ENCODE measurements at places on chromosomes 11 and 22.

DNA sequence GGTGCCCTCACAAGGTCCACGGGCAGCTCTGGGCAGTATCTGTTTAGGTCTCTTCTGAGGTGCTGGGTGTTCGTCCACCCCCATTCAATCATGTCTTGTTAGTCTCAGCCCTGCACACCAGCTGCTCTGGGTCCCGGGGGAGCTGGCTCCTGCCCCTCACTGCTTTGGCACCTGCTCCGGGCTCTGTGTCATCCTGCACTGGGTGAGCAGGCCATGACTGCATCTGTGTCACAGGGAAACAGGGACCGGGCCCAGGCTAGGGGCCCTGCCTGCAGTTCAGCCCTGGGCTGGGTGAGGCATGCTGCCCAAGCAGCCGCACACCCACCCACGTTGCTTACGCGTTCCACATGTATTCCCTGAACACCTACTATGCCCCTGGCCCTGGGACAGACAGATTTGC is 43.9 kb downstream of the ELFN2 start:
- peak; percentile 91 for DNase-seq

GRCh38 chr11:122028545-122028944 is 87.5 kb downstream of the BLID start:
- no peak for DNase-seq

GRCh38 chr22:38755155-38755910 is 465 bp downstream of the SUN2 start:
- DNase-seq: peak; percentile 55

DNA sequence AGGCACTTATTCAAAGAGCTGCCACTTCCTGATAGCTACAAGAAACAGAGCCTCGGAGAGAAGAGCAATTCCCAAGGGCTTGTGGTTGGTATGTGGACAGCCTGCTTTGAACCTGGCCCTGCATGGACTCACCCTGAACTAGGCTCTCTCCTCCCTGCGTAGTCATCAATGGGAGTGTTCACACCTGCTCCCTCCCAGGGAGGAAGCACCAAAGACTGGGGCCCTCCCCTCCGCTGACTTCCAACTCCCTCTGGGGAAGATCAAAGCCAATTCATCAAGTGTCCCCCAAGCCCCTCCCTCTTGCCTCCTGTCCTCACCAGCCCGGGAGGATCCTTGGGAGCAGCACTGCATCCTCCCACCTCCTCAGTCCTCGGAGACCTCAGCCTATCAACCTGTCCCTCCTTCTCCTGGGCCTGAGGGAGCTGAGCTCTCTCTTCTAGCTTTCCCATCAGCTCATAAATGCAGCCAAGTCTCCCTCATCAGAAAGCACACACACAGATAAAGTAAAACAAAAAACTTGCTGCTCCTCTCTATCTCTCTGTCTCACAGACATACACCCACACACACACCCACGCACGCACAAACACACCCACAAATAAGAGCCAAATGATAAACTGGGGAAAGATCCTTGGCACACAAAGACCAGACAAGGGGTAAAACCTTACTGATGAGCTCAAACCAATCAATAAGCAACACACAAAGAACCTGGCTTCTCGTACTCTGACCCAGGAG is 3.3 kb downstream of the A4GALT start:
- no peak for DNase-seq

GRCh38 chr22:45888221-45889092 is 88.5 kb downstream of the WNT7B start:
- DNase-seq: no peak

- no peak for DNase-seq
These were observed 687 bp upstream of the ARSA start for GRCh38 chr22:50628543-50629134.

GRCh38 chr11:60991457-60991856 is 20.0 kb downstream of the CD6 start:
- DNase-seq: no peak

- DNase-seq: no peak
These were observed 21.6 kb upstream of the CSNK1E start for GRCh38 chr22:38338772-38339379.

GRCh38 chr11:74970852-74971395 is 17.8 kb upstream of the NEU3 start:
- no peak for DNase-seq

DNA sequence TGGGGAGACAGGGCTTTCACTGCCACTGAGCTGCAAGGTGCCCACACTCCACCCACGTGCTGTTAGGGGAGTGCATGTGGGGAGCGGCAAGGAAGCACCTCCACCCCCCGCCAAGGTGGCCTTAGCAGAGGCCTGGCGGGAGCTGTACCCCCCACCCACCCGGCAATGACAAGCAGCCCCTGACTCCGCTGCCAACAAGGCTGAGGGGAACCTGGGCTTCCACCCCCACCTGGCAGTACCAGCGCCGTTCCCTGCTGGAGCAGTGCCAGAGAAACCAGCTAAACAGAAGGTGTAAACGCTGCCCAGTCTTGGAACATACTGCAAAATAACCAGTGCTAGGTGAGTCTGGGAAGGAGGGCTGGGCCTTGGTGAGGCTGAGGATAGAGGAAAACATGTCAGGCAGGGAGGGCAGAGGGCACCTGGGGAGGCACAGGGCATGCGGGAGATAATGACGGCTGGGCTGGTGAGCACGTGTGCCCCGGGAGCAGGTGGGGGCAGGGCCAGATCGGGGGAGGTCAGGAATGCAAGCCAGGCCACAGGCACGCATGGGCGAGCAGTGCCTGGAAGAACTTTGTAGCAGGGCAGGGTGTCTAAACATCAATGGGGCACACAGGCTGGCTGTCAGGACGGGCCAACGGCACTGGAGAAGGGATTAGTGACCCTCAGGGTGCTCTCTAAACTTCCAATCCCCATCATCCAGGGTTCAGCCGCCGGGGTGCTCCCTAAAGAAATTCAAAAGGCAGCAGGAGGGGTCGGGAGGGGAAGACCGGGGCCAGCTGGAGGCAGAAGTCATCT is 6.6 kb downstream of the CERK start:
- DNase-seq: no peak

DNA sequence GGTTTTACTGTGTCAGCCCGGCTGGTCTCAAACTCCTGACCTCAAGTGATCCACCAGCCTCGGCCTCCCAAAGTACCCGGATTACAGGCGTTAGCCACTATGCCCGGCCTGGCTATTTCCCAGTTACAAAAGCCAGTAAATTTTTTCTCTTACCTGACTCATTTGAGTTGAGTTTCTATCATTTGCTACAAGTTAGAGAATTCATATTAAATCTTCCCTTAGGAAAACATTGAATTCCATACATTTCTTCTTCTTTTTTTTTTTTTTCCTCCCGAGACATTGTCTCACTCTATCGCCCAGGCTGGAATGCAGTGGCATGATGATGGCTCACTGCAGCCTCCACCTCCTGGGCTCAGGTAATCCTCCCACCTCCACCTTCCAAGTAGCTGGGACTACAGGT is 26.0 kb downstream of the CHEK2 start:
- no peak for DNase-seq

- DNase-seq: peak; percentile 5
These were observed 504 bp upstream of the ZNF215 start for GRCh38 chr11:6925636-6926207.

- no peak for DNase-seq
These were observed 29.5 kb downstream of the APOL5 start for GRCh38 chr22:35746946-35747703.

DNA sequence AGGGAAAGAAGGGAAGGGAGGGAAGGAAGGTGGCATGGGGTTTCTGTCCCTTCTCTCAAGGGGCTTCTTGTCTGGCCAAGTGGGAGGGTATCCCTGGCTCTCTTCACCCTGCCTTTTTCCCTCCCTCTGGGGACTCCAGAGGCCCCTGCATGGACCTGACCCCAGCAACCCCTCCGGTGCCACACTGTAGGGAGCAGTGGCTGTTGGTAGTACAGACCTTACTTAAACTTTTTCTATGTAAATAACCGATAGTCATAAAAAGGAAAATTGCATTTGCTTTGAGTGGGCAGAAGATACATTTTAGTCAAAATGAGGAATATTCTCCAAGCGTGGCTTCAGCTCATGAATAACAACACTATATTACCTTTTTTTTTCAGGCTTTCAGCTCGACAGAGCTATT is 1384.0 kb downstream of the BRD1 start:
- DNase-seq: no peak

DNA sequence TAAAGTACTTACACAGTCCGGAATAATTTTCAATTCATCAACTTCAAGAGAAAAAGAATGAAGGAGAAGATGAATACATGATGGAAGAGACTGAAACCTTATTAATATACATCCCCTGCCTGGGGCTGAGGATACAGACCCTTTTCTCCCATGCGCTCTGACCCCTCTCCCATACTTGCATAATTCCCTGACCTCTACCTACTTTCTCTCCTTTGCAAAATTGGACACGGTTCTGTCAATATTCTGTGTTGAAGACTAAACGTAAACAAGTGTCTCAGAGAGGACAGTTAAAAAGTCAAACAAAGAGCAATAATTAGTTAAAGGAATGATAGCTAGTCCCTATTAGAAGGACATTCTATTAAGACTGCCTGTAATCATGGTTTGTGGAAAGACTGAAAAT is 7.5 kb downstream of the PRDM10 start:
- DNase-seq: no peak

DNA sequence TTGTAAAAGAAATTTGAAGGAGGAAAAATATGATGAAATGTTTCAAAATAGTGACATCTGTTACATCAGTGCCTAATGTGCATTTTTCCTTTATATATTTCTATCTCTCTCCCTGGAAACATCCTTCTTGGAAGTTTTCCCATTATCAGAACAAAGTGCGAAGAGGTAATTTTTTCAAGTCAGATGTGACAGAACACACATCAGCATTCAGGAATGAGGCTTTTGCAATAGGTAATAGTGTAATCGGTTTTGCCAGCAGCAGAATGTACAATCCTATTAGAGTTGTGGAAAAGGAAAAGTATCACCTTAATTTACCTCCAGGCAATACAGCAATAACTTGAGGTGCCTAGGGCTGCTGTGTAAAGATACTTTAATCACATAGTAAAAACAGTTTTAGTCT is 275.8 kb downstream of the FAT3 start:
- DNase-seq: no peak

DNA sequence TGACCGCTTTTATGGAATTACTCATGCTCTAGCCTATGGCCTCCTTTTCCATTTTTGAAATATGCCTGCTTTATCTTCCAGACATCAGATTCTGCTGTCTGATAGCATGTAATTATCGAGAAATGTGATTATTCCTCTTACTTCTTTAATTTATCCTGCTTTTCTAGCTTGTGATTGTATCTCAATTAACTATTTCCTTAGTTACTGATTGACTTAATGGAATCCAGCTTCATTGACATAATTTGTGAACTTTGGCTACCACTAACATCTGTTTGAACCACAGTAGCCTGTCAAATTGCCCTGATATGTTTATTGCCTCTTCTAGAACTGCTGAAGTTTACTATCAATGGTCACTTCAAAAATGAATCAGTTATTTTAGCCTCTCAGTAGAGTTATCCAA is 25.5 kb upstream of the PDE3B start:
- DNase-seq: no peak

DNA sequence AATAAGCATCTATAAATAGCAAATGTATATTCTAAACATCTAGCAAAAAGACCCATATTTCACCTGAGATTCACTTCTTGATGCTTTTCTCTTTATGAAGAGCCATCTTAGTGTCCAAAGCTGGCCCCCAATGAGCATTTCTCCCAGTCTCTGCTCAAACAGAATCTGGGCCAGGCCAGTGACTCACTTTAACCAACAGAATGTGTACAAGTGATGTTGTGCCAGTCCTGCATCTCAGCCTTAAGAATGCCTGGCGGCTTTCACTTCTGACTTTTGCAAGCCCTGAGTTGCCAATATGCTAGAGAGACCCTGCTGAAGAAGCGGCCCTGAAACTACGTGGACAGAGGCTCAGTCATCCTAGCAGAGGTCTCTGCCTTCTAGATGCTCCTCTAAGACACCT is 6.9 kb upstream of the COPB1 start:
- no peak for DNase-seq

DNA sequence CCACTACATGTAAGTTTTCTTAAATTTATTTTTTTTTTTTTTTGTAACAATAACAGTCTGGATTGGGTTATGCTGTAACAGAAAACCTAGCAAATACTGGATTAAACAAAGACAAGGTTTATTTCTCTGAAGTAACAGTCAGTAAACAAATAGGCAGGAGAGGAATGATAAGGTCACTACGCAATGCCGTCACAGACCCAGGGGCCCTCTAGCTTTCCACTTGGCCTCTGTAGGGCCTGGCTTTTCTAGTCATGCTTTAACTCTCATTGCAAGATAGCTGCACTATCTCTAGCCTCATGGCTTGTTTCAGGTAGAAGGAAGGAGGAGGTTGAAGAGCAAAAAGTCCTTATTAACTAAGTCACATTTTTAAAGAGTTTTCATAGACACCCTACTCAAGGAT is 6.5 kb downstream of the OR10A6 start:
- DNase-seq: no peak

DNA sequence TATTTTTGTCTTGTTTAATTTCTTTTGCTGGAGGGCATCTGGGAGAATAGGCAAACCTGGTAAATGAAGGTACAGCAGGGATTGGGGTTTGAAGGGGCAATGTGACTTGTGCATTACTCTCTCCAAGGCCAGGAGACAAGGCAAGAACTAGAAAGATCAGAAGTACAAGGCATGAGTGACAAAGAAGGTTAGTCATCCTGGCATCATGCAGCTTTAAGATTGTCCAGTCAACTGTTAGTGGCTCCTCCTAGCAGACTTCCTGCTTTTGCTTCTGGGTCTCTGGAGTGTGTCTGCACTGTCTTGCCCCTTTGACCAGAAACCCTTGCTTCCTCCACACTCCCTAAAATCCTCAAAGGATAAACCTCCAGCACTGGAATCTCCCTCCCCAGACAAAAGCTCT is 27.2 kb upstream of the GLYATL1 start:
- no peak for DNase-seq

DNA sequence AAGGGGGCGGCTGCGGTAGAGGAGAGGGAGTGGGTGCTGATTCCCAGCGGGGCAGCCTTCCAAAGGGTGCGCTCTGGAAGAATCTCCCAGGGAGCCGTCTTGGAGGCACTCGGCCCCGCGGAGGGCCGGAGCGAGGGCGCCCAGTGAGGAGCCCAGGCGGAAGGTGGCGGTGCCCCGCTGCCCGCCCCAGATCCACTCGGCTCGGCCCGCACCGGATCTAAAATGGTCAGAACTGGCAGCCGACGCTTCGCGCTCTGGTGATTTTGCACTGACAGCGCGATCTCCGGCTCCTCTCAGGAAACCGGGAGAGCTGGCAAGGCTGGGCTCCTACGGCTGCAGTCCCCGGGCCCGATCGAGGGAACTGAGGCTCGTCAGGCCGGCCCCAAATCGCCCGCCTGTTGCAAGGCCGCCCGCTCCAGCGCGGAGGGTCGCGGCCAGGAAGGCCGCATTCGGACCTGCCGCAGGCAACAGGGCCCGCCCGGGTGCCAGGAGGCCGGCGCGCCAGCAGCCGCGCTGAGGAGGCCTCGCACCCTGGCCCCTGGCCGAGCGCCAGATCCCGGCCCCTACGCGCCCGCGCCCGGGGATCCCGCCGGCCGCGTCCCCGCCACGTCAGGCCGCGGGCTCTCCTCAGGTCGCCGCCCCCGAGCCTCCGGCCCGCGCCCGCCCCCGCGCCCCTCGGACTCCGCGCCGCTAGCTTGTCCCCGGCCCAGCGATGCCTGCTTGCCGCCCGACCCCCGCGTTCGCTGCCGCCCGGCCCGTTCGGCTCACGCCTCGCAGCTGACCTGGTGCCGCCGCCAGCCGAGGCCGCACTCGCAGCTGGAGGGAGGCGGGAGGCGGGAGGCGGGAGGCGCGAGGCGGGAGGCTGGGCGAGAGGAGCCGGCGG is at the start of gene KLHL22:
Gene KLHL22, minus strand, starts transcription at position 818 of the 883 bp plus-strand sequence. CDS start 6,584 bp downstream, outside the sequence.
- DNase-seq: peak; percentile 35

Measured in NAMALWA (cell line).